ENCODE measurements at places on chromosomes 3 and 15.

GRCh38 chr3:125154800-125155269, 57.7 kb downstream of the SLC12A8 start:
- DNase-seq: no peak

- DNase-seq: no peak
These were observed 318.6 kb downstream of the FHIT start for GRCh38 chr3:60932643-60933042.

DNA sequence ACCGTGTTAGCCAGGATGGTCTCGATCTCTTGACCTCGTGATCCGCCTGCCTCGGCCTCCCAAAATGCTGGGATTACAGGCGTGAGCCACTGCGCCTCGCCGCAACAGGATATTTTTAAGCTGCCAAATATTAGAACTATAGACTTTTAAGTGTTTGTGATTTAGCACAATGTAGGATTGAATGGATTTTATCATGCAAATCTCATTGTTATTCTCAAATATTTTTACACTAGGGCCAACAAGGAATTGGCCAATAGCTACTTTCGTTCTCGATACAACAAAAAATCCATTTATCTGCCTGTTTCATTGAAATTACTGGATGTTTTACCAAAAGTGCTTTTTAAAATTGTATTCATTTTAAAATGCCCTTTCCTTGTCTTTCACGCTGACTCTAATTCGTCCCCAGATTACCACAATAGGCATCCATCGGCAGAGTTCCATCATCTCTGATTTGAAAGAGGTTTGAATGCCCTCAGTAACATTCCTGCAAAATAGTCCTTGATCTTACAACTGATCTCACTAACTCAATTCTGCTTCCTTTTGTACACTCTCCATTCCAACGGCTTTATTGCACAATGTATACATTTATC, 99.6 kb upstream of the ROBO2 start:
- no peak for DNase-seq

DNA sequence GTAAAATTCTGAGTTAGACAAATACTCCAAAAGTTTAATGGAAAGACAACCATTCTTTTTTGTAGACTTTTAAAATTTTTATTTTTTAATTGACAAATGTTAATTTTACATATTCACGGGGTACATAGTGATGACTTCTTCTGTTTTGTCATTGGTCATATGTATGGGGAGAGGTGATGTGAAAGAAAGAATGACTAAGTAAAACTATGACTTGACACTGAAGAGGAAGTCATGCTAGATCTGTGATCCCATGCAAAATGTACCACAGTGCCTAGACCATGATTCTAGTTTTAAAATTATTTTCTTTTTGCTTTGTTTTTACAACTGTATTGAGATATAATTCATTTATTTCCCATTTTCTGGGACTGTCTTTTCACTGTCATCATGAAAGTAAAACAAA, 281.6 kb downstream of the MBNL1 start:
- DNase-seq: no peak

GRCh38 chr3:134357914-134358811, 16.1 kb downstream of the AMOTL2 start:
- peak; percentile 44 for DNase-seq

Measured in SW 1271 (cell line).